Naive thymus-derived CD8-positive, alpha-beta T cell (primary cell): ENCODE measurements at places on chromosomes 1 and 21. TPM values are rescaled to one million over a fixed set of nuclear protein-coding genes. Genes with fewer than 3 reads are reported as not detected.

DNA sequence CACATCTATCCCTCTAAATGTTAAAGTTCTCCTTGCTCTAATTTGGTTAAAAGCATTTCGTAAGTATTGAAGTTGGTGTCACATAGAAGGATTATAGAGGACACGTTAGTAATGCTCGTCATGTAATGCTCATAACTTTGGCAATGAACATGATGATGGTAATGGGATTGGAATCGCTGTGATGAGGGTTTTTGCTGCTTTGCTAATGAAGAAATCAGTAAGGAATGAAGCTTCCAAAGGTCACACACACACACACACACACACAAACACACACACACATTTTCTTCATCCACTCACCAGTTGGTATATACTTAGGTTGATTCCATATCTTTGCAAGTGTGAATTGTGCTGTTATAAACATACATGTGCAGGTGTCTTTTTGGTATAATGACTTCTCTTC, 36.8 kb upstream of the ZNF648 start:
- H3K27ac ChIP-seq = no peak overlapping the region
- DNase-seq = no peak
- no peak overlapping the region for H3K4me3 ChIP-seq
- H3K36me3 ChIP-seq = no peaks in the 10 kb centered on the region
- peaks cover 22% of the 10 kb centered on the region for H3K27me3 ChIP-seq

GRCh38 chr1:59146651-59147358, 150.1 kb upstream of the FGGY start:
- peak; percentile 7 for DNase-seq
- no peaks in the 10 kb centered on the region for H3K36me3 ChIP-seq
- H3K27ac ChIP-seq = peak overlapping the region; percentile 73
- no peaks in the 10 kb centered on the region for H3K27me3 ChIP-seq

- no peaks in the 10 kb centered on the region for H3K36me3 ChIP-seq
- DNase-seq = no peak
- H3K4me1 ChIP-seq = no peaks in the 10 kb centered on the region
- H3K4me3 ChIP-seq = no peak overlapping the region
- no peak overlapping the region for H3K27ac ChIP-seq
Observed at GRCh38 chr1:210754878-210755665, 378.9 kb downstream of the KCNH1 start.

- H3K4me3 ChIP-seq = no peak overlapping the region
- no peaks in the 10 kb centered on the region for H3K4me1 ChIP-seq
- no peak overlapping the region for H3K27ac ChIP-seq
- H3K27me3 ChIP-seq = peaks cover 27% of the 10 kb centered on the region
- H3K36me3 ChIP-seq = no peaks in the 10 kb centered on the region
- DNase-seq = no peak
Observed at GRCh38 chr1:34330061-34330460, 153.4 kb downstream of the C1orf94 start.

- DNase-seq = no peak
- peak overlapping the region; percentile 44 for H3K27ac ChIP-seq
- peaks cover 45% of the 10 kb centered on the region for H3K4me1 ChIP-seq
- H3K36me3 ChIP-seq = no peaks in the 10 kb centered on the region
Observed at GRCh38 chr1:172356620-172357019, 63.9 kb upstream of the C1orf105 start.

DNA sequence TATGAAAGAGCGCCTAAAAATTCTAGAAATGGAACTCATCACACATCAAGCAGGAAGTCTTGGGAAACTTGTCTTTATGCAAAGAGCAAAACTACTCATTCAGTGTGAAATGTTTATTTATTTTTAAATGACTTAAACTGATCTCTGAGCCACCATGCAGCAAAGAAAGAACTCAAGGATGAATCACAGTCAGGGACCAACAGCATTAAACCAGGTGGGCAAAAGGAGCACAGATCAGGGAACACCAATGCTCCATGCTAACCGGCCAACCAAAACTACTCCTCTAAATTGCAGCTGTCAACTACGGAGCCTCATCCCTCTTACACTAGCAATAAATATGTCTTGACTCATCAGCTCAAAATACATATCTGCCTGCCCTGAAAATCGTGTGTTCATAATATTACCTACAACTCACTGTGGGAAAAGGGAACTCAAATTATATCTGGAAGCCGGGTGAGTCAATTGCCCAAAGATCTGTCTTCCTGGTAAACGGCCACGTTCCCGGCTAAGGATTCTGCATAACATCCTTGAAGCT, 129.2 kb downstream of the PTPN14 start:
- no peak overlapping the region for H3K4me3 ChIP-seq
- peaks cover 1% of the 10 kb centered on the region for H3K27me3 ChIP-seq
- no peak for DNase-seq
- no peaks in the 10 kb centered on the region for H3K36me3 ChIP-seq

DNA sequence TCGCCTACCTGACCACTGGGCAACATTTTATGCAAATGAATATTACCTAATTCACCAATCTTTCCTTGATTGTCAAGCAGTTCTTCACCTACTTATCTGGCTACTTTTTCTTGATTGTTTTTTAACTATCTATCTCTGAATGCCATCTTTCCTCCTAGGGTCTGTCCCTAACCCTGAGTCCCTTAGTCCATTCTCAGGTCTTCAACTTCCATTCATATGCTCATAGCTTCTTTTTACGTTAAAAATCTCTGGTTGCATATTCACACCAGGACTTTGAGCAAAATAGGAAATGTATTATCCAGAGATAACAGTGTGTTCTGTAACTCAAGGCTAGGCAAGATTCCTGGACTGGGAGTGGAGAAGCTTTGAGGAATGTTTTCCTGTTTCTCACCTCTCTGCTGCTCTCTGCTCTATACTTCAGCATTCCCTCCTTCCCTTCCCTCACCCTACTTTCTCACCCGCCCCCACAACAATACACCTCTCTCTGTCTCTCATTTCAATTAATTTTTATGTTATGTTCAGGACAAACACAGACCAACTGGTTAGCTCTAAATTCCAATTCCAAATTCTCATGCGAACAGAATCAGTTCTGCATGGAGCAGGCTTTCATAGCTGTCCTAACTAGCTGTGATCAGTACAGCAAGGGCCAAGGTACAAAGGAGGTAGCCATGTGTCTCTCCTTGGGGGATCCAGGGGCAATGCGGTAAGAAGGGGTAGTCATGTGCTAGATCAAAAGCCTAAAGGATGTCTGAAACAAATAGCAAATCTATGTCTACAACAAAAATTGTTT, 278.4 kb downstream of the USH2A start:
- H3K4me3 ChIP-seq = no peak overlapping the region
- H3K27ac ChIP-seq = no peak overlapping the region
- no peak for DNase-seq
- H3K4me1 ChIP-seq = no peaks in the 10 kb centered on the region

DNA sequence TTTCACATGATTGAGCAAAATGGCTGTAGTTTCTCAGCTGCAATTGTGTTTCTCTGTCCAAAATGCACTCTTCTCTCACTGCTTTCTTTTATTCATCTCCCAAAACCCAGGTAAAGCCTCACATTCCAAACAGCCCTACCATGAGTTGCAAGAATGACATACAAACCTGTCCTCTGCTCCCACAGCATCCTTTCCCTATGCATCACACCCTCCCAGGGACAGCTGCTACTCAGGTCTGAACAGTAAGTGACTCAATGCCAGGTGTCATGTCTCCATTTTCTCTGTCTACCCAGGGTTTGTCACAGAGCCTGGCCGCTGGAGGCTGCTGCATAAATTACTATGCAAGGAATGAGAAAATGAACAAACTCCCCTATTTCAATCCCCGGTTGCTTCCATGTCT, 118.5 kb downstream of the PLD5 start:
- no peak overlapping the region for H3K4me3 ChIP-seq
- H3K27ac ChIP-seq = no peak overlapping the region
- DNase-seq = no peak
- no peaks in the 10 kb centered on the region for H3K4me1 ChIP-seq
- no peaks in the 10 kb centered on the region for H3K36me3 ChIP-seq
- peaks cover 26% of the 10 kb centered on the region for H3K27me3 ChIP-seq

- DNase-seq = no peak
- no peak overlapping the region for H3K27ac ChIP-seq
- H3K36me3 ChIP-seq = no peaks in the 10 kb centered on the region
- H3K27me3 ChIP-seq = peaks cover 2% of the 10 kb centered on the region
- no peaks in the 10 kb centered on the region for H3K4me1 ChIP-seq
Observed at GRCh38 chr1:234072793-234073192, 168.3 kb downstream of the SLC35F3 start.

Gene PRAMEF10
- not detected for polyA plus RNA-seq

Gene CD1E
- polyA plus RNA-seq = not detected

Gene CRTC2
- 49.6 TPM for polyA plus RNA-seq

Gene RNPC3
- polyA plus RNA-seq = 15.8 TPM

Gene ADAMTSL4
- polyA plus RNA-seq = not detected

Gene KRTAP12-2
- polyA plus RNA-seq = not detected

Gene ACTA1
- polyA plus RNA-seq = not detected
